ENCODE measurements at places on chromosomes 7 and 10.

GRCh38 chr10:21511946-21512572 is 13.4 kb downstream of the SKIDA1 start:
- no peak for DNase-seq

GRCh38 chr7:141359740-141360415 is 191.3 kb upstream of the AGK start:
- DNase-seq: no peak

GRCh38 chr10:102596506-102596971 is 47.7 kb upstream of the TRIM8 start:
- no peak for DNase-seq

- DNase-seq: no peak
Measured at GRCh38 chr7:67393903-67394302, 397.3 kb downstream of the TYW1 start.

- no peak for DNase-seq
Measured at GRCh38 chr7:78039790-78040776, 241.5 kb downstream of the PHTF2 start.

DNA sequence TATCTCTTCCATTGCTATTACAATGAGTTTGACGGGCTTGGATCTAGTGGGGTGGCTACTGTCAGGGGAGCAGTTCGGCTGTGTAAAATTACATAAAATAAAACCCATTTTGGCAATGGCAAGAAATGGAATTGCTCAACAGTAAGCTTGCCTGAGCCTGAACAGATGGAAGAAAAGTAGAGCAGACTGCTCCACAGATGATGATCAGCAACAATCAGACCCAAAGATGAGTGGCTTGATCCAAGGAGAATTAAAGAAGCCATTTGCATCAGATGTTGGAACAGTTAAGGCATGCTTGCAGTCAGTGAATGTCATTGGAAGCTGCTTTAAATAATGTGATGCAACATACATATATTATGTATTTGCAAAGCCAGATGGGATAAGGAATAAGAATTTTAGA is 256.6 kb upstream of the SMIM30 start:
- DNase-seq: no peak
